NCI-H1105 treated with DMSO at 0.1 percent for 48 hours (cell line): ENCODE measurements at places on chromosomes 7 and 10.

- DNase-seq: no peak
These were observed 13.3 kb upstream of the SLC16A12 start for GRCh38 chr10:89548673-89549072.

DNA sequence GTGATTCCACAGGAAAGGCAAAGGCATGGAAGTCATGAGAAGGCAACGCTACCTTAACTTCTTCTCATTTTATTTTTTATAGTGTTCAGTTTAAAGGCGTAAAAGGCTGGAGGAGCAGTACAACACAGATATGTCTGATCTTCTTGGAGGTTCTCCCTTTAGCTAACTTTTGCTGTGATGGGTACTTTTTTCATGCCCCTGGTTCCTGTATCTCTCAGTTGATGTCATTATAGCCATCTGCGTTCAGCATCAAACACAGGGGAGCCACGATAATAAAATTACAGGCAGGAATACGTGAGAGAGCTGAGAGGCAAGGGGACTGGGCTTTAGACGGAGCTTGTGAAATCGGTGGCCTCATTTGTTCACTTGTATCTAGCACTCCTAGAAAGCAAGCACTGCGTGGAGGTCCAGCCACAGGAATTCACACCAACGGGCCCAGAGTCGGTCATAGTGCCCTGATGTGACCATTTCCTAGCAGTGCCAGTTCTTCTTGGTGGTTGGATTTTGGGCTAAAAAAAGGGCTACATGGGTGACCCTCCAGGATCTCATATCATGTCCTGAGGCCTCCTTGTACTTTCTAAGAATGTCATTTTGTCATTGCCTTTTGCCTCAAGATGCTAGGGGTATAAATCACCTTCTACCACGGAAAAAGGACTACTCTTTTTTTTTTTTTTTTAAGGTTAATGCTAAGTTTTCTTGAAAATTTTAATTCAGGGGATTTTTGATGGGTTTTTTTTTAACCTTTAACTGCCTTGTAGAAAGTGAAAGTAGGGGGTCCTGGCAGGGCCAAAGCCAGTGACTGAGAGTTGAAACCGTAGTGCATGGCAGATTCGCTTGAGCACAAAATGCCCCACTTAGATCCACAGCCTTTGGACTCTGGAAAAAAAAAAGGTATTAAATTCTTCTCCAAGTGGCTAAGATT, 191.5 kb downstream of the CELF2 start:
- no peak for DNase-seq

GRCh38 chr10:103102195-103102594, 90.9 kb downstream of the NT5C2 start:
- no peak for DNase-seq

- DNase-seq: no peak
These were observed 163.3 kb downstream of the RPS24 start for GRCh38 chr10:78196964-78197363.

- DNase-seq: no peak
These were observed 18.0 kb upstream of the OPN4 start for GRCh38 chr10:86636311-86636710.

DNA sequence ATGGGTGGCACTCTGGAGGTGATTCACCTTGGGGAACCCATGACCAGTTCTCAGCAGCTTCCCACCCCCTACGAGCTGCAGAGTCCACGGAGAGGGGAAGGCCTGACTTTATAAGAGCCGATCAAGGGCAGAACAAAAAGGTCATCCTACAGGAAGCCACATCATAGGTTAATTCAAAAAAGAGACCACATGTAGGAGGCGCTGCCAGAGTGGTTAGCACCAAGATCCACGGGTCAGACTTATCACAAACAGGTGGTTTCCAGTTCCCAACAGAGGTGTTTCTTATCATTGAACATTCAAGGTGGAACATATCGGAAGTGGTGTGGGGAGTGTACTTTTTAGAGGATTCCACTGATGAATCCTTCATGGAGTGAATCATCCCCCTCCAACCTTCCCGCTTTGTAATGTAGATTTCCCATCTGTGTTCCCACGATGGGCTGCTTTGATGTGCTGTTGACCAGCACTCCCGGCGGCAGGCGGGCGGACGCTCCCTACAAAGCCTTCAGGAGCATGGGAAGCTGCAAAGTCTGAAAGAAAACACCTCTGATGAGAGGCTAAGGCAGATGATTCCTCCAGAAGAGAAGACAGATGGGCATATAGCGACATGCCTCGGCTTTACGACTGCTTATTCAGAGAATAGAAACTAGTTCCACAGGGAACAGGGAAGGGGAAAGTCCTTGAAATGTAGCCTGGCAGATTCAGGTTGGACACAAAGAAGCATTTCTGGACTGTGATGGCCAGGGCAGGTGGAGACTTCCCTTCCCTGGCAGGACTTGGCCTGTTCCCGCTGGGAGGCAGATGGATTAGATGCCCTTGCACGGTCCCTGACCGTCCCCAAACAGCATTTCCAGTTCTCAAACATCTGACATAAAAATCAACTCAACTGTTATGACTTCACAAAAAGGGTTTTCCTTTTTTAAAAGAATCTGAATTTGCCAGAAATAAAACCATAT, 66.5 kb downstream of the AFAP1L2 start:
- no peak for DNase-seq

GRCh38 chr10:126349101-126349500, 39.2 kb downstream of the ADAM12 start:
- DNase-seq: no peak

- DNase-seq: no peak
These were observed 82.9 kb upstream of the ANLN start for GRCh38 chr7:36306722-36307121.

DNA sequence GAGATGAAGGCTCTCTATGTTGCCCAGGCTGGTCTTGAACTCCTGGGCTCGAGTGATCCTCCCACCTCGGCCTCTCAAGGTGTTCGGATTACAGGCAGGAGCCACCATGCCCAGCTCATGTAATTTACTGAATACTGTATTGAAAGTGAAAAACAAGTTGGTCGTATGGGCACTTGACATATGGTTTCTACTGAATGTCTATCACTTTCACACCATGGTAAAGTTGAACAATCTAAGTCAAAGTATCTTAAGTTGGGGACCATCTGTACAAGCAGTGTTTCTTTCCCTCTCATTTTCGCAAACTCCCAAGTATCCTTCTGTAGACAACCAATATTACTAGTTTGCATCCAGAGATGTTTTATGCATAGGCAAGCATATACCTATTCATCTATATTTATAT, 116.6 kb downstream of the TMEM178B start:
- no peak for DNase-seq

- peak; percentile 33 for DNase-seq
These were observed 101.4 kb upstream of the FAM133B start for GRCh38 chr7:92691578-92691977.

DNA sequence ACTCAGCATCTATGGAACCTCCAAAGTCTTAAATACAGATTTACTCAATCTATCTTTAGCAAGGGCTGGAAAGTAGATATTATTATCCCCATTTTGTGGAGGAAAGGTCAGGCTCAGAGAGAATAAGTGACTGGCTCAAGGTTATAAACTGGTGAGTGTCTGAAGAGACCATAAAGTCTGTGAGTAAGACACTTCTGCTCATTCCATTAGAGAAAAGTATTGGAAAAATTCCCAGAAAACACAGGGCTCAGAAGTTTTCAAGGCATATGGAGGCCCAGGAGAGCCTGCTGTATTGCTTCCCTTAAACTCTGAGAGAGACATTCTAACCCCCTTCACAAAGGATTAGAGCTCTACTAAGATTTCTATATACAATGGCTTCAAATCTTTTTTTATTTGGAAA, 134.8 kb downstream of the PCDH15 start:
- DNase-seq: no peak

- DNase-seq: no peak
These were observed 1054.4 kb downstream of the CNTNAP2 start for GRCh38 chr7:147171013-147171391.
